Mammary epithelial cell (primary cell): ENCODE measurements at places on chromosomes 13 and 19. TPM values are rescaled to one million over a fixed set of nuclear protein-coding genes. Genes with fewer than 3 reads are reported as not detected.

DNA sequence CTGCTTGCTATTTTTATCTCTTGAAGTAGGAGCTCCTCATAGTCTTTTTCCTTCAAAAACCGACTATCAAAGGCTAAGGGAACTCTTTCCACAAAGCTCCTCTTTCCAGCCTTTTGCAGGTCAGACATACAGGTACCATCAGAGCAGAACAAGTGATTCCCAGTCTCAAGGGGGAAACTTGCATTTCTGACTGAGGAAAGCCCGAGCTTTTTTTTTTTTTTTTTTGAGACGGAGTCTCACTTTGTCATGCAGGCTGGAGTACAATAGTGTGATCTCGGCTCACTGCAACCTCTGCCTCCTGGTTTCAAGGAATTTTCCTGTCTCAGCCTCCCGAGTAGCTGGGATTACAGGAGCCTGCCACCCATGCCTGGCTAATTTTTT is 32.0 kb downstream of the RUBCNL start:
- DNase-seq = no peak

The SCEL gene
- 0.17 TPM for total RNA-seq

The IRGC gene
- not detected in 2 replicates for total RNA-seq

The CEP89 gene
- total RNA-seq = 17.0 TPM

DNA sequence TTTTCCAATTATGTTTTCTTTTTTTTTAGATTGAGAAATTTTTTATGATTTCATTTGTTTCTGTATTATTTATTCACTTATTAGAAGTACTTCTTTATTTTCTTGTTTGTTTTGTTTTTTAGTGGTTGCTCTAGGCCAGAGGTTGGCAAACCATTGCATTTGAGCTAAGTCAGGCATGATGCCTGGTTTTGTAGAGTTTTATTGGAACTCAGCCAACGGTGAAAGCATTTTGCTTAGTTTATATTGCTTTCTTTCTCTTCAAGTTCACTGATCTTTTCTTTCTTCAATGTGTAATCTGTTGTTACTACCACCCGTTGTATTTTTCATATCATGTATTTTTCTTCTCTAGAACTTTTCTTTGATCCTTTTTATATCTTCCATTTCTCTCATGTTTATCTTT is 19.7 kb downstream of the ZNF567 start:
- no peak for DNase-seq

The ALDH16A1 gene
- total RNA-seq = 14.1 and 23.9 TPM in 2 replicates

- no peak for DNase-seq
These were observed 12.3 kb downstream of the DPF1 start for GRCh38 chr19:38211766-38212165.

DNA sequence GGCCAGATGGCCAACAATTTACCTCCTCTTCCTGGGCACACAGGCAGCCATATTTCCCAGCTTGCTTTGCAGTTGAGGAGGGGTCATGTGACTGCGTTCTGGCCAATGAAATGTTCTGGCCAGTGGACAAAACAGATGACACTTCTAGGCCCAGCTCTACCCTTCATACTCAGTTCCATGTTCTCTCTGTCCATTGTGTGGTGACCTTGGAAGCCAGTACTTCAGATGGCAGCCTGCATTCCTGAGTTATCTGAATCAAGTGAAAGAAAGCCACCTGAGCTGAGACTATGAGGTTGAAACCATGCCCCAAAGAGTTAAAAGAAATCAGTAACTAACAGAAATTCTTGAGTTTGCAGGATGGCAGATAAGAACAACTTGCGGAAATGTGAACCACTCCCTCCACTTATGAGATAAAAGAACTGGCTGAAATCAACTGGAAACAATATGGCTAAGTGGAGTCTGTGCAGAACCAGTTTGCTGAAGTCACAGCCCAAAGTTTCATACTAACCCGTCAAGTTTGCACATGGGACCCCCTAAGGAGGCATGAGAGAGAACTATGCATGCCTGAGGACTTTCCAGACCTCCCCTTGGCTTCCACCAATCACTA is 8.1 kb downstream of the FAM187B start:
- DNase-seq = no peak

The ATP4B gene
- total RNA-seq = not detected in 2 replicates

DNA sequence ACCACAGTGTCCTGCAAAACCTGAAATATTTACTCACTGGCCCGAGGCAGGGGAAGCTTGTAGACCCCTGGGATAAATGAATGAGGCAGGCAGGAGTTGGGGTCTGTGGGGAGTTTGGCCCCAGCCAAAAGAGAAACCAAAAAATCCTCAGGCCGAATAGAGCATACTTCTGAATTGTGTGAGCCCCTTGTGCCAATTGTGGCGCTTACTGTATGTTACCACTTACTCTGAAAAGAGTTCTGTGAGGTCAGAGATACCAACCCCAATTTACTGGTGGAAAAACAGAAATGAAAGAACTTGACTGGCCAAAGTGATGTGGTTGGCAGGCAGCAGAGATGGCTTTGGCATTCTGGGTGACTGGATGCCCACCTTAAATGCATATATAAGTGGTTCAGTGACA is 6.9 kb downstream of the CARM1 start:
- DNase-seq = no peak

DNA sequence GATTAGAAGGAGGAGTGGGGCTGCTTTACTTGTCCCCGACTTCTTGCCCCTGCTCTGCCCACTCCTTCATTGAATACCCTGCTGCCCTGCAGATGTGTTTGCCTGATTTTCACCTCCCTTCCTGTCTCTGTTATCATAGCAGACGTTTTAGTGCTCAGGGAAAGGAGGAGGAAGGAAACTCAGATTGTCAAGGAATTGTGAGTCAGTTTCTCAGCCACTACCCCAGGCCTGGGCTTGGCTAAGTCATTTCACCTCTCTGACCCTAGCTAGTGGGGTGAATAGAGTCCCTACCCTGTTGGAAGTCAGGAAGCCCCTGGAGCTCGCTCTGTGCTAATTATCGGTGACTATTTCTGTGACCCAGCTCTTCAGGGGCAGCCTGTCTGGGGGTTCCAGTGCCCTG is 3.9 kb downstream of the BCKDHA start:
- no peak for DNase-seq

DNA sequence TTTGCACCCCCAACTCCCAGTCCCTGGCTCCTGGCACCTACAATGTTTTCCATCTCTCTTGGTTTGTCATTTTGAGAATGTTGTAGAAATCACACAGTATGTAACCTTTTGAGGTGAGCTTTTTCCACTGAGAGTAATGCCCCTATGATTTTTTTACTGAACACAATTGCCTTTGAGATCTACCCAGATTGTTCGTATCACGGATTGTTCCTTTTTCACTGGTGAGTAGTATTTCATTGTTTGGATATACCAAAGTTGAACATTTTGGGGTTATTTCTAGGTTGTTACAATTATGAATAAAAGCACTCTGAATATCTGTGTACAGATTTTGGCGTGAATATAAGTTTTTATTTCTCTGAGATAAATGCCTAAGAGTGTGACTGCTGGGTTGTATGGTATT is 17.7 kb upstream of the ANKRD10 start:
- DNase-seq = no peak

GRCh38 chr19:1041835-1042685 is 2.2 kb downstream of the ABCA7 start:
- no peak for DNase-seq

The TTC9B gene
- not detected in 2 replicates for total RNA-seq

GRCh38 chr13:91652404-91653301 is 254.2 kb downstream of the GPC5 start:
- DNase-seq = peak; percentile 1

DNA sequence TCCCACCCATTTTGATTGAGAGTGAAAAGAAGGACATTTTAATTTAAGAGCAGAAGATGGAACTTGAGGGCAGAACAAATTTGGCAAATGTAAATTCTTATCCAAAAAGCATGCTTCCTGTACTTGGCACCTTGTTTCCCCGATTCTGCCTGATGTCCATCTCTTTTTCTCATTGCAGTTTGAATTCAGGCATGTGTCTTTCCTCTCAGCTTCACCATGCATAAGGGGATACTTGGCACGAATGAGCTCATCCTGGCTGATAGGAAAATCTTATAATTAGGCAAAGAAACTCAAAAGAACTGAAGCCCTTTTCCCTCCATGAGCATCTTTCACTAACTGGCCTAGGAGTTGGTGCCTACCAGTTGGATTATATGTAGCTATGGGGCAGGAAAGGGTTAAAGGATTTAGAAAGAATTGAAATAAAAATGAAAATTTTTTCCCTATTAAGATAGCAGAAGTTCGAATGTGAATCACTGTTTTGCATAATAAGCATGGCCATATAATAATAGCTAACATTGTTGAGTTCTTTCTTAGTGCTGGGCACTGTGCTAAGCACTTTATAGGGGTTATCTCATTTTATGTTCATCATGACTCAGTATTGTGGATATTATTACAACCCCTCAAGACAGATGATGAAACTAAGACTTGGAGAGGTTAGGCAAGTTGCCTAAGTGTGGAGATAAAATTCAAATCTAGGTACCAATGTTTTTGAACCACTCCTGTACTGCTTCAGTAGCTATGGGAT is 386.6 kb downstream of the KCNRG start:
- DNase-seq = peak; percentile 77

The ALOX5AP gene
- 0.33 TPM for total RNA-seq

- no peak for DNase-seq
These were observed 2.1 kb downstream of the SOX21 start for GRCh38 chr13:94710065-94710781.

The UCHL3 gene
- total RNA-seq = 85.4 TPM

GRCh38 chr19:35742121-35742724 is at the start of gene IGFLR1:
TSS of gene IGFLR1 (minus strand) at chr19:35742452. CDS start at chr19:35741180, 1,272 bp downstream.
- DNase-seq = no peak

GRCh38 chr13:111040830-111041229 is 74.3 kb upstream of the ARHGEF7 start:
- no peak for DNase-seq

GRCh38 chr13:98133946-98134345 is 8.9 kb upstream of the FARP1 start:
- no peak for DNase-seq

DNA sequence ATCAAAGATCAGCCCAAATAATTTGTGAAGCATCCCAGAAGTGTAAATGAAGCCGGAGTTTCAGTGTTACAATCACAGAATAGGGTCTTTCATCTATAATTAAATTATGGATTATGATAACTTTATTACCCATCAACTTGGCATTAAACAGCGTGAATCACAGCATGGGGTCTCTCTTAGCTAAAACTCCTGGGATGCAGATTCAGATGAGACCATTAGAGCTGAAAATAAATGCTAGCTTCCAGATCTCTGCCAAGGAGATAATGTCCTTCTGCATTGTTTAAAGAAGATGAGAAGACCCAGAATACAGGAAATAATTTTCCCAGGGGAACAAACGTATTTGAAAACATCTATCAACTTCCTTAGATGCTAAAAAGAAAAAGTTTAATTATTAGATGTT is 546.0 kb upstream of the PCDH9 start:
- no peak for DNase-seq

The ZNF99 gene
- under 0.01 TPM for total RNA-seq

DNA sequence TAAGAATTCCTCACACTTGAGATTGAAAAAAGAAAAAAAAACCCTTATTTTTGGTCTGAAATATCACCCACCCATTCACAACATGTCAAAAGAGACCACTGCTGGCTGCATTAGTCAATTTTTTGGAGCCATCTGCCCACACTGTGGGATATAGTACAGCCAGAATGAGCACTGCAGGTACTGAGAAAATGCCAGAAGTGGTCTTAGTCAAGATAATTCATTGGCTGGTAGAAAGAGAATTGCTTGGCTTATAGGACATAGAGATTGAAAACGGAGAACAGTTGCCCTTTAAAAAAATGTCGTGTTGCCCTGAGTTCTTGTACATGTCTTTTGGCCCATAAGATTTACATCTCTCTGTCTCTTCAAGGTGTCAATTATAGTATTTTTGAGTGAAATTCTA is 1899.5 kb downstream of the OLFM4 start:
- no peak for DNase-seq

The MRPL54 gene
- total RNA-seq = 23.7 TPM

- DNase-seq = no peak
These were observed 121.3 kb downstream of the COL4A1 start for GRCh38 chr13:110185696-110186095.

DNA sequence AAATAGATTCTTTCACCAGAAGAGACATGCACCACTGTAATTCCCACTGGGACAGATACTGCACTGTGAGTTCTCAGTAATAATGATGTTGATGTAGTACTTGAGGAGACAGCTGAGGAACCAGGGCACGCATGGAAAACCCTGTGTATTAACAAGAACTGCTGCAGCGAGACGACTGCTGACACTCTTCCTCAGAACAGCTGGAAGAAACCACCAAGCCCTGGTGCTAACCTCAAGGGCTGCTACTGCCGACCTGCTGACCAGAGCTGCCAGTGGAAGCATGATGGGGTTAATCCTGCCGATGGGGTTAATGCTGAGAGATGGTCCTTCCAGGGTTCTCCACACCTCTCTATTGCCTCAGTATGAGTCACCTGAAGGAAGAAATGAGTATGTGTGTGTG is 45.6 kb downstream of the EDNRB start:
- DNase-seq = no peak

GRCh38 chr19:5683177-5683886 is 2.5 kb downstream of the HSD11B1L start:
- no peak for DNase-seq

DNA sequence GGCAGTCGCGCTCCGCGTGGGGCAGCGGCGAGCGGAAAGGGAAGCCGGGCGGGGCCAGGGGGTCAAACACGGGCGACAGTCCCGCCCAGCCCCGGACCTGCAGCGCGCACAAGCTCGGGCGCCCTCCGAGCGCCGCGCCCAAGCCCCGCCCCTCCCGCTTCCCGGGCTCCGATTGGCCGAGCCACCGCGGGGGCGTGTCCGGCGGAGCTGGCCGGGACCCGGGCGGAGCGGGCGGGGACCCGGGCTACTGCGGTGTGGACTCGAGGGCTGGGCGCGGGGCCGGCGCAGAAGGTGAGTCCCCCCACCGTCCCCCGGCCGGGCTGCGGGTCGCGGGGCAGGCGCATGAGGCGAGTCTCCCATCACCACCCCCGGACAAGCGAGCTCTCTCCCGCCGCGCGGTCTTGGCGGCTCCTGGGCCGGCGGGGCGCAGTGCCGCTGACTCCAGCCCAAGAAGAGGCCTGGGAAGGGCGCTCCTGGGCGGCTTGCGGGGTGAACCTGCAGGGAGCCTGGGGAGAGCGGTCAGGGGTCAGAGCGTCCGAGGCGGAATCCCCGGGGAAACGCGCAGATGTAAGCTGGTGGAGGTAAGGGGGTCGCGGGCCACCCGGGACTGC is at the start of gene PLEKHF1:
PLEKHF1 (plus strand) TSS at position 247 of the 611 bp plus-strand sequence. CDS start 8,379 bp downstream, outside the sequence.
- peak; percentile 78 for DNase-seq

GRCh38 chr13:47598340-47598911 is 402.6 kb downstream of the SUCLA2 start:
- no peak for DNase-seq

- no peak for DNase-seq
These were observed 408.2 kb downstream of the COG6 start for GRCh38 chr13:40063703-40064102.

- no peak for DNase-seq
These were observed 88.4 kb upstream of the PCDH8 start for GRCh38 chr13:52936806-52937205.

GRCh38 chr13:41961466-41961760 is 504 bp upstream of the VWA8 start:
- DNase-seq = no peak

- no peak for DNase-seq
These were observed 1.8 kb downstream of the DBP start for GRCh38 chr19:48635263-48635965.
